Fibroblast of pulmonary artery (primary cell): ENCODE measurements at places on chromosomes 5 and 9.

DNA sequence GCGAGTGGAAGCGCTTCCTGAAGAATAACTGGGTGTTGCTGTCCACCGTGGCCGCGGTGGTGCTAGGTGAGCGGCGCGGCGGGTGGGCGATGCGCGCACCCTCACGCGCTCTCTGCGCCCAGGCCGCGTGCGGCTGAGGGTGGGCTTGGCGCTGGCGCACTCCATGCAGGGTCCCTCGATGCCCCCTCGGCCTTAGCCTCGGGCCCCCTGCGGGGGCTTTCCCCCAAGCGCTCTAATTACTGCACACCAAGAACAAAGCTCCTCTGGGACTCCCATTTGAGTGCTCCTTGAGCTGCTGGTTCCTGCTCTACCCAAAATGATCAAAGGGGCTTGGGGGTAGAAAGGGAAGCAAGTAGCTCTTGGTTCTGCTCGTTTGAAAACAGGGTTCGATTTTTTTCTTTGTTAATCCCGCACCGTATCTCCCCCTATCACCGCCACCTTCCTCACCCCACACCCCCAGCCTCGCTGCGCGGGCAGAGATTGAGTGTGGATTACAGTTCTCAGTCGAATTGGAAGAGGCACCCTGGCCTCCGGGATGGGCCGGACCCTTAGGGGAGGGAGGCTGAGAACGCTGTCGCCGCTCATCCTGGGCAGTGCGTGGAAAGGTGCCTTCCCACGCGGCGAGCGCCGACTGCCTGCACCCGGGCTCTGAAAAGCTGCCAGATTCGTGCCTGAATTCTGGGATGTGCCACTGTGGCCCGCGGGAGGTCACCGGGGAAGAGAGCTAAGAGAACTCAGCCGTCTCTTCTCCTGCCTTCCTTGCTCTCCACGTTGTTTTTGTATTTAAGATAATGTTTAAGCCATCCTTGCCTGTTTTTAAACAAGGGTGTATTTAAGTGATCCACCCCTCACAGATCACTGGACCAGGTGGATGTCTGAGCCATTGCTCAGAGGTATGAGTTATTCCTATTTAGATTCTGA lies 697 bp downstream of the SLC1A1 start:
- DNase-seq = no peak

GRCh38 chr5:173583346-173583745 lies 33.1 kb downstream of the BOD1 start:
- no peak for DNase-seq

DNA sequence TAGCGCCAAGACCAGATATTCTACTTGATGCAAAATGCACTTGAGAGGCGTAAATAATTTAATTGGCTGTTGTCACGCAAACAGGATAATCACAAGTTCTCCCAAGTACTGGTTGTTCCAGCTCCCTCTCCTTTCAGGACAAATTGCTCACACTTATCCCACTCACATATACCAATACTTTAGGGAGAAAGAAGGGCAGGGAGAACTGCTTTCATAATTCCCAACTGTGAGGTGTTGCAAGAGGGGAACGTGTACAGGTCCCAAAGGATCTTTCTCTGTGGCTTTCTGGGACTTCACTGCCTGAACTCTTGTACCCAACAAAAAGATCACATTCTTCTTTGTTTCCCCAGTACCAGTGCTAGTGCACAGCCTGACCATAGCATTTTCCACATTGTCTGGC lies 21.5 kb upstream of the TGFBI start:
- DNase-seq = no peak

DNA sequence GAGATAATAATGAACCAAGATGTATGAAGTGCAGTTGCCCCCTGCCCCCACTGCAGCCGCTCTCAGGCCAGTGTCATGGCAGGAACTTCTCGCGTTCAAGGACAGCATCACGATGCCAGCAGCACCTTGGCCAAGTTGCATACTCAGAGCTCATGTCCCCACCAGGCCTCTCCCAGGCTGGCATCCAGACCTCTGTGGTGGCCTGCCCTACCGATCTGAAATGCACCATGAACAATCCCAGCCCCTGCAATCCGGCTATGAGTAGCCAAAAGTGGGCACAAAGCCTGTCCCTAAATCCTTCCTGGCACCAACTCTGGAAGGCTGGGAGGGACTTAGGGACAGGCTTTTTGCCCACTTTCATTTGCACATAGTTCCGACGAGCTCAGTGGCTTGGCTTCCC lies 140.9 kb downstream of the PAX5 start:
- no peak for DNase-seq

GRCh38 chr5:169580964-169581363 lies 2.6 kb upstream of the SPDL1 start:
- no peak for DNase-seq

DNA sequence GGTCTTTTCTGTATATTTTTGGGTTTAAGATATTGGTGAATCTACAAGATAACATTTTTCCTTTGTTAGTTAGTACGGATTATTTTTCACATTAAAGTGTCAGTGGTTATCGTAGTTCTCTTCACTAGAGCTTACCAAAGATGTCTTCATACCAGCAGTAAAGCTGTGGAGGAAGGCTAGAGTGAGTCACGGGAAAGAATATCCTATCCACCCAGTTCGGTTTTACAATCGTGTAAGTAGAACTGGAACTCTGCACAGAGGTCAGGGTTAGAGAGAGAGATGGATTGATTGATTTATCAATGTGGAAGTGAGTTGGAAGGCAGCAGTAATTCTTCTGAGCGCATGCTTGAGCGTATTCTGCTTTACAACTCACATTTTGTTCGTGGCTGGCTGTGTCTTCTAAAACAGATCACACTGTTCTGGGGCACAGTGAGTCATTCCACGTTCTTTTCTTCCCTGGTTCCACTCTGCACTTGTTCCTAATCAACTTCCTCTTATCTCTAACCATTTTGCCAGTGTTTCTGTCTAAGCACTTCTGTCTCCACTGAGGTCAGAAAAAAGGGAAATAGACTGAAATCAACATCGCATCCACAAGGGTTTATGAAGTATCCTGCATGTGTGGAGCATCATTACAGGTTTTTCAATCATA lies 86.5 kb upstream of the ARRDC3 start:
- DNase-seq = peak; percentile 7

DNA sequence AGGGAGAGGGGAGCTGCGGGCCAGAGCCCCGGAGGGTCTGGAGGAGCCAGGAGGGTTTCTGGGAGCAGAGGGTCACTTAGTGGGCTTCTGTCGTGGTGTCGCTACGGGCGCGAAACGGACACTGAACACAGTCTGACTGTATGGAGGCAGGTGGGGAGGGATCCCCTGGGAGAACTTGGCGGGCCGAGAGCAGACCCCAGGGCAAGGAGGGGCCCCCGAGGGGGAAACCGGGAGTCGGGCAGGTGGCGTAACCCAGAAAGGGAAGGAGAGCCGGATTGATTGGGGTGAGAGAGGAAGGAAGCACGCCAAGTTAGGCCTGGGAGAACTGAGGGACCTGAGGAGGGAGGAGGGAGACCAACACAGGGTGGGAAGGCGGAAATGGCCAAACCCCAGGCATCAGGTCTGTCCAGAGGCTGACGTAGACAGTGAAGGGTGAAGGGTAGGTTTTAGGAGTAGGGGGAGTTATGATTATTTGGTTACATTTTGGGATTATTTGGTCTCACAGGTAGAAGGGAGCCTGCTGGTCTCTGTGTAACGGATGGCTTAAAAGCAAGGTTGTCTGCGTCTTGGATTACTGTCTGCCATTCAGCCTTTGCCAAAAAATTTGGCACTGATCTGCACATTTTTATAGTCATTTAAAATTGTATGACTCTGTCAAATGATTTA lies 3.3 kb upstream of the MSMP start:
- no peak for DNase-seq
